Activated CD8-positive, alpha-beta memory T cell treated with anti-CD3 and anti-CD28 coated beads, Interleukin-2, amount 10 ng/mL, durations not matched to agents 7 days and 5 days (primary cell): ENCODE measurements at places on chromosomes 11 and 22. TPM values are rescaled to one million over a fixed set of nuclear protein-coding genes. Genes with fewer than 3 reads are reported as not detected.

Gene DSCAML1
- total RNA-seq: 1.4 TPM

DNA sequence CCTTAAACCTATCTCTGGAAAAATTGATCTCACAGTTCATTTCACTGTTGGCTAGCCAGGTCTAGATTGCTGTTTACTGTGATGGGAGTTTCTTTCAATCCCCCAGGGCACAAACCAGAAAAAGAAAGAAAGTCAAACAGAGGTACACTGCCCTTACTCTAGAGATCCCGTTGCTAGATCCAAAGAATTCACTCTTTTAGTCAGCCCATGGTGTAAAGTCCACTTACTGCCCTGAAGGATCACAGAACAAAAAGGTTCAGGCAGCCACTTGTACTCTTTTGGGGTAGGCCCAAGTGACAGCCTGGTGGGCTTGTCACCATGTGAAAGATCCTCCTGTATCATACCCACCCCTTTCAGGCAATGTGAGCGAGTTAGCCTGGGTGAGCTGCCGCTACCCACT lies 162.6 kb upstream of the CCDC179 start:
- H3K4me1 ChIP-seq: no peaks in the 10 kb centered on the region
- H3K27ac ChIP-seq: no peak overlapping the region
- no peaks in the 10 kb centered on the region for H3K27me3 ChIP-seq
- no peaks in the 10 kb centered on the region for H3K36me3 ChIP-seq
- H3K4me3 ChIP-seq: no peak overlapping the region
- DNase-seq: no peak

Gene OR8B12
- not detected for total RNA-seq

- H3K27ac ChIP-seq: no peak overlapping the region
- peaks cover 9% of the 10 kb centered on the region for H3K27me3 ChIP-seq
- H3K4me3 ChIP-seq: no peak overlapping the region
- H3K36me3 ChIP-seq: no peaks in the 10 kb centered on the region
- peaks cover 1% of the 10 kb centered on the region for H3K4me1 ChIP-seq
- no peak for DNase-seq
Measured at GRCh38 chr11:72454791-72455190, 20.5 kb upstream of the CLPB start.

DNA sequence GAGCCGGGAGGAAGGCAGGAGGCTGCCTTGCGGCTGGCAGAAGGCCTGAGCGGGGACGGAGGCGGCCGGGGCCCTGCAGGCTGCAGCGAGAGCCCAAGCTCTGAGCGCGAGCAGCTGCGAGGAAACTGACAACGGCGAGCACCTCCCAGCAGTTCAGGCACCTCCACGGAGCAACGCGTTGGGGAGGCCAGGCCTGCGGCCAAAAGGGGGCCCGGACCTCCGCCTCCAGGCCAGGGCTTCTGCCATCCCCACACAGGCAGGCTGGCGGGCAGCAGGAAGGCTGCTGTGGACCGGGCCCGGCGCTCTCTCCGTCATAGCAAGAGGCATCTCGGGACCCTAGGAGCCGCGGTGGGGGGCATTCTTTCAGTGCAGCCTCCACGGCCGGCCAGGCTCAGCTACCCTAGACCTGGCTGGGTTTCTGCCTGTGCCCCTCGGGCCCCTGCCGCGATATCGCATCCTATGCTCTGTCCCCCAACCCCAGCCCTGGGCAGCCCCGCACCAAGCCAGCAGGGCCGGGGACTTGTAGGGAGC lies 22.9 kb upstream of the SLC22A12 start:
- H3K27me3 ChIP-seq: peaks cover 7% of the 10 kb centered on the region
- no peak overlapping the region for H3K4me3 ChIP-seq
- H3K27ac ChIP-seq: no peak overlapping the region
- H3K36me3 ChIP-seq: no peaks in the 10 kb centered on the region
- DNase-seq: no peak

GRCh38 chr22:29310065-29310862 lies 3.8 kb downstream of the GAS2L1 start:
- H3K4me3 ChIP-seq: no peak overlapping the region
- H3K27me3 ChIP-seq: peaks cover 35% of the 10 kb centered on the region
- no peak overlapping the region for H3K27ac ChIP-seq
- DNase-seq: no peak
- peaks cover 60% of the 10 kb centered on the region for H3K4me1 ChIP-seq
- no peaks in the 10 kb centered on the region for H3K36me3 ChIP-seq

GRCh38 chr22:32858957-32859356 lies 57.5 kb downstream of the TIMP3 start:
- no peak for DNase-seq
- no peaks in the 10 kb centered on the region for H3K4me1 ChIP-seq
- no peak overlapping the region for H3K27ac ChIP-seq
- no peaks in the 10 kb centered on the region for H3K36me3 ChIP-seq
- H3K4me3 ChIP-seq: no peak overlapping the region
- no peaks in the 10 kb centered on the region for H3K27me3 ChIP-seq

DNA sequence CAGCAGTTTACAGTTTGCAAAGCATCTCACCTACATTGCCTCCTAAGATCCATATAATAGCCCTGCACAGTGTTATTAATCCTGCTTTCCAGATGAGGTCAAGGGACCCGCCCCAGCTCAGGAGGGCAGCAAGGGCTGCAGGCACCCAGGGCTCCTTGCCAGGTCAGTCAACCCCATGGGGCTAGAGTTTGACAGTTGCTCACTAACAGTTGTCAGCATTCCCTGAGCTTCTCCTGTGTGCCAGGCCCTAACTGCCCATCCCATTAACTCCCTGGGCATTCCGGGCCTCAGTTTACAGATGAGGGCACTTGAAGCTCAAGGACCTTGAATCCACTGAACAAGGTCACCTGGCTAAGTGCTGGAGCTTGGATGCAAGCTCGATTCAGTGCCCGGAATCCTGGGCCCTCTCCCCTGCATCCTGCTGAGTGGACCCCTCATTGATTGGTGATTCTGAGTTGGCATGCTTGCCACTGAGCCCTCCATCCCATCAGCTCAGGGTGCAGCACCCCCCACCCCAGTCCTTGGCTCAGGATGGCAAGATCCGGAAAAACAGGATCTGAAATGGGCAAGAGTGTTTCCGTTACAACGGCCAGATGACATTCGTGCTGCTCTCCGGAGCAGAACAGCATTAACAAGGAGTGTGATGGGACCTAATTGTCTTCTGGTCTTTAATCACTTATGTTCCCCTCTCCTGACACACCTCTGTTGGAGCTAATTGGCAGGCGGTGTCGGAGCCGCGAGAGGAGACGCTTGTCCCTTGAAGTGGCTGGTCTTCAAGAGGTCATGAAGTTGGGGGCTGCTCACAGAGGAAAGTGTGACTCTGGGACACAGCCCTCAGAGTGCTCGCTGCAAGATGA lies 87.4 kb upstream of the SHISAL1 start:
- H3K4me1 ChIP-seq: no peaks in the 10 kb centered on the region
- peak; percentile 19 for DNase-seq
- no peaks in the 10 kb centered on the region for H3K27me3 ChIP-seq
- no peaks in the 10 kb centered on the region for H3K36me3 ChIP-seq
- no peak overlapping the region for H3K4me3 ChIP-seq

- no peaks in the 10 kb centered on the region for H3K36me3 ChIP-seq
- DNase-seq: no peak
- H3K4me1 ChIP-seq: no peaks in the 10 kb centered on the region
- no peak overlapping the region for H3K4me3 ChIP-seq
Measured at GRCh38 chr11:113884361-113884836, 9.0 kb upstream of the USP28 start.

Gene RIMBP3B
- total RNA-seq: 0.05 TPM

DNA sequence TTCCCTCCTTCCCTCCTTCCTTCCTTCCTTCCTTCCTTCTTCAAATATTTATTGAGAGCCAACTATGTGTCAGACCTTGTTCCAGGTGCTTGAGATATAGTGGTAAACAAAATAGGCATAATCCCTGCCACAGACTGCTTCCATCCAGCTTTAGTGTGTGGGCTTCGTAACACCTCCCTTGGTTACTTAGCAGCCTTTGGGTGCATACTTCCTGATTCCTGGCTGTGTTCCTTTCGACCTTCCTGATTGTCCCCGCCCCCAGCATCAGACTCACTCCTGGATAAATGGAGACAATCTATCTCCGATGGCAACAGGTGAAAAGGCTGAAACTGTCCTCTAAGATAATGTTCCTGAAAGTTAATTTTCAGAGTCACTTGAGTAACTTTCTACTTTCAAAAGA lies 13.5 kb downstream of the CCDC81 start:
- H3K27me3 ChIP-seq: no peaks in the 10 kb centered on the region
- no peak for DNase-seq
- H3K4me3 ChIP-seq: no peak overlapping the region
- no peaks in the 10 kb centered on the region for H3K4me1 ChIP-seq
- no peak overlapping the region for H3K27ac ChIP-seq

- no peak overlapping the region for H3K4me3 ChIP-seq
- DNase-seq: no peak
- H3K4me1 ChIP-seq: no peaks in the 10 kb centered on the region
- no peak overlapping the region for H3K27ac ChIP-seq
- H3K36me3 ChIP-seq: no peaks in the 10 kb centered on the region
- H3K27me3 ChIP-seq: no peaks in the 10 kb centered on the region
Measured at GRCh38 chr22:34946339-34946985, 119.5 kb upstream of the ISX start.

DNA sequence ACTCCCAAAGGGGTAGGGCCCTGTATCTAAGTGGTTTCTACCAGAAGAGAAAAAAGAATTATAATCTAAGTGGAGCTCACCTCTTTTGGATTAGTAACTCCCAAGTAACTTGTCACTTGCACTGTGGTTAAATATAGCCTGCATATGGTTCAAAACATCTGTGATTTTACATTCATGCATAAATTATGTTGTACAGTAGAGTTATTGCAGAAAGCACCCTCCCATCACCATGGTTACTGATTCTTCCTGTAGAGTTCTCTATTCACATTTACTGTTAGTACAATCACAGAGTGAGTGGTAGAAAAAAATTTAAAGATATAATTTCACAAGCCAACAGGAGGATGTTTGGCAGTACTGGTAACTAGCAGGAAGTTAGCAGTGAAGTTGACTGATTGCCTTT lies 80.4 kb downstream of the LRRC4C start:
- DNase-seq: no peak
- H3K4me1 ChIP-seq: no peaks in the 10 kb centered on the region
- H3K27ac ChIP-seq: no peak overlapping the region
- no peak overlapping the region for H3K4me3 ChIP-seq
- H3K36me3 ChIP-seq: no peaks in the 10 kb centered on the region
- H3K27me3 ChIP-seq: no peaks in the 10 kb centered on the region

- H3K4me1 ChIP-seq: no peaks in the 10 kb centered on the region
- no peak for DNase-seq
- no peak overlapping the region for H3K4me3 ChIP-seq
- H3K36me3 ChIP-seq: no peaks in the 10 kb centered on the region
- H3K27ac ChIP-seq: no peak overlapping the region
Measured at GRCh38 chr11:40185793-40186192, 1273.7 kb downstream of the LRRC4C start.

DNA sequence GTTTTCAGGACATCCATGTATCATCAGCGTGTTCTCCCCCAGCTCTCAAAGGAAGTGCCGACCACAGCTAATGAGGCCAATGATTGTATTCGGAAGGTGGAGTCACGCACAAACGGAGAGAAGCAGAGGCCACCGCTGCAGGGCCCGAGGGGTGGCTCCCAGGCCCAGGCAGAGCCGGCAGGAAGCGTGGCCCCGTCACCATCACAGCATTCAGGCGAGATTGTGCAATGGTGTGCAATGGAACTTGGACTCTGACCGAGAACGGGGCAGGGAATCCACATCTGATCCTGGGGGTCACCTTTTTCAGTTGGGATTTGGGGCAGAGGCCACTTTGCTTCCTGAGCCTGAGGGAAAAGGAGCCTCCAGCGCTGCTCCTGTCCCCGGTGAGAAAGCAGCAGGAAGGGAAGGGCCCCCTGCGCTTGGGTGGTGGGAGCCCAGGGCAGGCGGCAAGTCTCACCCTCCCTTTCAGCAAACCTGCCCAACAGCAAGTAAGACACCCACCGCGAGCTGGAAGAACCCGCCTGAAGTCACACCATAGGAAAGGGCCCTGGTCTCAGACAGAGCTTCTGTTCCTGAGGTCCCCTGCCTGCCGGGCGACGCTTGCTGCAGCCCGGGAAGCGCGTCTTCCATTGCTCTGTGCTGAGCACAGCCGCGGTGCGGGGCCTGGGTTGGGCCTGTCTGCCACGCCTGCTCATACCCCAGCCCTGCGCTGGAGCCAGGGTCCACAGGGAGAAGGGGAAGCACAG lies 1430.7 kb downstream of the BRD1 start:
- H3K4me1 ChIP-seq: no peaks in the 10 kb centered on the region
- no peak overlapping the region for H3K27ac ChIP-seq
- no peak for DNase-seq
- H3K4me3 ChIP-seq: no peak overlapping the region
- H3K36me3 ChIP-seq: no peaks in the 10 kb centered on the region

DNA sequence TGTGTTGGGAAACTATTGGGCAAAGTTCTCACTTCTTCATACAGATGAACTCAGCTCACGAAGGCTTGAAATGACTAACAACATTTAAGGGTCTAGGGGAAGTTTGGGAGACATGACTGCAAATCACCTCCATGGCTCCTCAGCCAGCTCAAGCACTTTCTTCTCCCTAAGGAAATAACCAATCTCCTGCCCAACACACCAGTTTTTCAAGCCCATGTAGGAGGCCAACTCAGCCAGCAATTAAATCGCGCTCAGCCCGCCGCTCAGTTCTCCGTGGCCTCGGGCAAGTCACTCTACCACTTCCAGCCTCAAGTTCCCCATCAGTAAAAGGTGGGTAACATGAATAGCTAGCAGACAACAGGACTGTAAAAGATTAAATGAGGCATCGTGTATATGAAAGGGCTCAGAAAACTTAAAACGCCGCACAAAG lies 796 bp downstream of the POLDIP3 start:
- peak overlapping the region; percentile 95 for H3K27ac ChIP-seq
- H3K4me1 ChIP-seq: peaks cover 57% of the 10 kb centered on the region
- DNase-seq: peak; percentile 60
- no peaks in the 10 kb centered on the region for H3K27me3 ChIP-seq
- peaks cover 25% of the 10 kb centered on the region for H3K36me3 ChIP-seq
- H3K4me3 ChIP-seq: peak overlapping the region; percentile 91

Gene FREY1
- 0.93 TPM for total RNA-seq

Gene SLC22A12
- total RNA-seq: not detected

- DNase-seq: no peak
- no peaks in the 10 kb centered on the region for H3K4me1 ChIP-seq
- H3K27ac ChIP-seq: no peak overlapping the region
- peaks cover 35% of the 10 kb centered on the region for H3K36me3 ChIP-seq
- no peaks in the 10 kb centered on the region for H3K27me3 ChIP-seq
- H3K4me3 ChIP-seq: no peak overlapping the region
Measured at GRCh38 chr11:13415201-13415600, 47.8 kb downstream of the BTBD10 start.

GRCh38 chr11:13762718-13763117 lies 94.2 kb downstream of the FAR1 start:
- H3K36me3 ChIP-seq: no peaks in the 10 kb centered on the region
- H3K27ac ChIP-seq: no peak overlapping the region
- H3K4me3 ChIP-seq: no peak overlapping the region
- no peaks in the 10 kb centered on the region for H3K27me3 ChIP-seq
- H3K4me1 ChIP-seq: no peaks in the 10 kb centered on the region
- DNase-seq: no peak

Gene SYT13
- not detected for total RNA-seq
